ENCODE measurements at places on chromosomes 5 and 9. TPM values are rescaled to one million over a fixed set of nuclear protein-coding genes. Genes with fewer than 3 reads are reported as not detected.

The FANCG gene
- total RNA-seq = 117 TPM

The CPLANE1 gene
- total RNA-seq = 11.4 TPM

The SOX30 gene
- 0.10 TPM for total RNA-seq

The CDHR2 gene
- total RNA-seq = 1.3 TPM

The ACOT12 gene
- total RNA-seq = not detected

The ITGA2 gene
- total RNA-seq = 3.9 TPM

The PCDHGC5 gene
- total RNA-seq = not detected

The ELOVL7 gene
- 0.42 TPM for total RNA-seq

The ANKRD18A gene
- 2.0 TPM for total RNA-seq

The PIP5K1B gene
- 0.73 TPM for total RNA-seq
